Activated CD4-positive, alpha-beta memory T cell treated with anti-CD3 and anti-CD28 coated beads, Interleukin-2, amount 10 ng/mL, durations not matched to agents 7 days and 5 days (primary cell): ENCODE measurements at places on chromosomes 3 and 15. TPM values are rescaled to one million over a fixed set of nuclear protein-coding genes. Genes with fewer than 3 reads are reported as not detected.
A peak's percentile ranks its signal among the peaks of the same experiment; 100 is the strongest.

GRCh38 chr3:171339598-171339997 lies 120.6 kb downstream of the TNIK start:
- DNase-seq, result no peak
- H3K4me1 ChIP-seq, result peaks cover 3% of the 10 kb centered on the region
- H3K36me3 ChIP-seq, result peaks cover 27% of the 10 kb centered on the region
- H3K4me3 ChIP-seq, result no peak overlapping the region

SECISBP2L gene
- 35.7 TPM for total RNA-seq

PLS1 gene
- total RNA-seq, result 3.1 TPM

DNA sequence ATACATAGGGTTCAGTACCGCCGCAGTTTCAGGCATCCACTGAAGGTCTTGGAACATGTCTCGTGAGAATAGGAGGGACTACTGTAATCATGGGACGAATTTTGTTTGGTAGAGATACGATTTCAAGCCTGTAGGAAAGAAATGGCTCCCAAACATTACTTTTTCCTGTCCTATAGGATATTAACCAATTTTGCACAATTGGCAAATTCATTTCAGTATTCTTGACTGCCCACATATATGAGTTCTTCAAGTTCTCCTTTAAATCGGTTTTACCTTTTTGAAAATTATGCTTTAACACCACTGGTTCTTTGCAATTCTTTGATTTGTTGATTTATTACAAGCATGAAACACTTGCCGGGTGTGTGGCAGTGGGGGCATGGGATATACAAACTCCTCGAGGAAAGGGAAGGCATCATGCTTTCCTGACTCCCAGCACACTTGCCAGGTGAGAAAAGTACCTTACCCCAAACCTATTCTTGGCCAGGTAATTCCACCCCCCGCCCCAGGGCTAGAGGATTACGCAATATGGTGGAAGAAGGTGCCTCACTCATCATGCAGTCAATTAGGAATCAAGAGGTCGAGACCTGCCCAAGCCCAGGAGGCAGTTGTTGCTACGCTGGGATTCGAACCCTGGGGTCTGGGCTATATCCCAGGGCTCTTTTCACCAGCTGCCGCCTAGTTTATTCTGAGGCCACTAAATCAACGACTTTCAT lies 584 bp upstream of the LARS2 start:
- H3K36me3 ChIP-seq, result peaks cover 12% of the 10 kb centered on the region
- peaks cover 24% of the 10 kb centered on the region for H3K4me1 ChIP-seq
- H3K4me3 ChIP-seq, result peak overlapping the region; percentile 99
- peaks cover 18% of the 10 kb centered on the region for H3K27me3 ChIP-seq
- no peak for DNase-seq

GRCh38 chr15:77470235-77470634 lies 49.5 kb downstream of the HMG20A start:
- H3K27me3 ChIP-seq, result no peaks in the 10 kb centered on the region
- no peak for DNase-seq
- H3K4me1 ChIP-seq, result no peaks in the 10 kb centered on the region
- H3K27ac ChIP-seq, result no peak overlapping the region

DAZL gene
- total RNA-seq, result not detected

- no peak overlapping the region for H3K4me3 ChIP-seq
- H3K27me3 ChIP-seq, result no peaks in the 10 kb centered on the region
- no peak for DNase-seq
- no peak overlapping the region for H3K27ac ChIP-seq
Measured at GRCh38 chr15:56327721-56328502, 37.3 kb upstream of the TEX9 start.

DNA sequence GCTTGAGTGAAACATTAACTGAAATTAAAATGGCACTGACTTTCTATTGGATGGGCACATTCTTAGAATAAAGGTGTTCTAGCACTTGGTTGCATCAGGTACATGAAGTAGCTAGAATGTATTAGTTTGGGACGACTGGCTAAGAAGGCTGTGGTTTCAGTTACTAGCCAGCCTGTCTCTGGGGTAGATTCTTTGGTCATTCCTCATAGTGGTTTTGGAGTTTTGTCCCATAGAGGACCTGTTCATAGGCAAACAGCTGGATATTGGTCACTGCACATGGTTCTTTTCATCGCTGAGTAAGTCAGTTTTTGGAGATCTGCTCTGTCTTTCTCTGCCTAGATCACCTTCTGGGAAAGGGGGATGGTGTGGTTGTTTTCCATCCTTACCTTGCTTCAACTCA lies 55.3 kb downstream of the ADAMTSL3 start:
- H3K27me3 ChIP-seq, result no peaks in the 10 kb centered on the region
- no peaks in the 10 kb centered on the region for H3K36me3 ChIP-seq
- no peak overlapping the region for H3K4me3 ChIP-seq

GRCh38 chr3:42692667-42693529 lies 7.6 kb downstream of the KLHL40 start:
- peaks cover 3% of the 10 kb centered on the region for H3K27me3 ChIP-seq
- H3K36me3 ChIP-seq, result no peaks in the 10 kb centered on the region
- no peaks in the 10 kb centered on the region for H3K4me1 ChIP-seq
- H3K4me3 ChIP-seq, result no peak overlapping the region
- no peak for DNase-seq

ZDHHC23 gene
- 3.9 TPM for total RNA-seq

DNA sequence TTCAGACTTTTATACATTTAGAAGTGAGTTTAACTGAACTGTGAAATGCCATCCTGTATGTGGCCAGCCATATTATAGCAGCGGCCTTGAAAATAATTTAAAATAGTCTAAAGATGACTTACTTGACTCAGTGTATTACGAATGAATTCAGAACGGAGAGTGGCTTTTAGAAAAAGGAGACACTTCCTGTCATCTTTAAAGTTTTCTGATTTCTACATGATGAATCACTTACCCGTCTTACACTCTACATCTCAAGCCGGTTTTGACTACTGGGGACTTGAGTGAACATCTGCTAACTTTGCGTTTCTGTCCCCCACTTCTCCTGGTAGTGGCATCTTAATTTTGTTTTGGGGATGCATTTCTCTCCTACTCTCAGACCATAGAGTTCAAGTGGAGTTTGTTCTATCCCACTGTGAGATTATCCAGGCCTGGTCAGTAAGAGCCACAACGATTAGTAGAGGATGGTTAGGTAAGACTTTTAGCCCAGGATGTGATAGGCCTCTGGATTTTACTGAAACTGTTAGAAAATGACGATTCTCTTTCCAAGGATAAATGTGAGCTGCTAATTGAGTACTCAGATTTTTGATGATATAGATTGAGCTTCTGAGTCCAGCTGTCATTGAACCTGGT lies 175.4 kb upstream of the CADPS start:
- no peaks in the 10 kb centered on the region for H3K27me3 ChIP-seq
- H3K4me1 ChIP-seq, result no peaks in the 10 kb centered on the region
- H3K27ac ChIP-seq, result no peak overlapping the region
- no peaks in the 10 kb centered on the region for H3K36me3 ChIP-seq
- H3K4me3 ChIP-seq, result no peak overlapping the region

GOLGA6L6 gene
- total RNA-seq, result not detected

- DNase-seq, result no peak
- H3K4me1 ChIP-seq, result no peaks in the 10 kb centered on the region
- no peak overlapping the region for H3K27ac ChIP-seq
- peaks cover 73% of the 10 kb centered on the region for H3K36me3 ChIP-seq
Measured at GRCh38 chr15:64137226-64137833, 14.2 kb upstream of the SNX22 start.

DNA sequence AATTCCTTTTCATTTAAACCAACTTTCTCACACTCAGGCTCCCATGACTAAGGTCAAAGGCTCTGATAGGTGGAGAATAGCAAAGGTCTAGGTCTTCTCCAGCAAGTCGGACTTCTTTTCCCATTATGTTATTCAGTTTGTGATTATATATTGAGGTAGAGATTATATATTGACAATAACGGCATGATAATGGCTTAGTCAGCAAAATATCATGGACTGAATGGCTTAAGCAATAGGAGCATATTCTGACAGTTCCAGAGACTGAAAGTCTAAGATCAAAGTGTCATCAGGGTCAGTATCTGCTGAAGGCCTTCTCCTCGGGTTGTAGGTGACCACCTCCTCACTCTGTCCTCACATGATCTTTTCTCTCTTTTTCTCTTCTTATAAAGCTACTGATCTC lies 1251.4 kb downstream of the ROBO1 start:
- H3K36me3 ChIP-seq, result no peaks in the 10 kb centered on the region
- H3K4me3 ChIP-seq, result no peak overlapping the region

GRCh38 chr3:149085828-149086231 lies 503 bp downstream of the HLTF start:
- H3K27me3 ChIP-seq, result no peaks in the 10 kb centered on the region
- H3K4me3 ChIP-seq, result peak overlapping the region; percentile 90
- peak; percentile 33 for DNase-seq
- peak overlapping the region; percentile 72 for H3K27ac ChIP-seq
- peaks cover 8% of the 10 kb centered on the region for H3K36me3 ChIP-seq
- peaks cover 27% of the 10 kb centered on the region for H3K4me1 ChIP-seq

DNA sequence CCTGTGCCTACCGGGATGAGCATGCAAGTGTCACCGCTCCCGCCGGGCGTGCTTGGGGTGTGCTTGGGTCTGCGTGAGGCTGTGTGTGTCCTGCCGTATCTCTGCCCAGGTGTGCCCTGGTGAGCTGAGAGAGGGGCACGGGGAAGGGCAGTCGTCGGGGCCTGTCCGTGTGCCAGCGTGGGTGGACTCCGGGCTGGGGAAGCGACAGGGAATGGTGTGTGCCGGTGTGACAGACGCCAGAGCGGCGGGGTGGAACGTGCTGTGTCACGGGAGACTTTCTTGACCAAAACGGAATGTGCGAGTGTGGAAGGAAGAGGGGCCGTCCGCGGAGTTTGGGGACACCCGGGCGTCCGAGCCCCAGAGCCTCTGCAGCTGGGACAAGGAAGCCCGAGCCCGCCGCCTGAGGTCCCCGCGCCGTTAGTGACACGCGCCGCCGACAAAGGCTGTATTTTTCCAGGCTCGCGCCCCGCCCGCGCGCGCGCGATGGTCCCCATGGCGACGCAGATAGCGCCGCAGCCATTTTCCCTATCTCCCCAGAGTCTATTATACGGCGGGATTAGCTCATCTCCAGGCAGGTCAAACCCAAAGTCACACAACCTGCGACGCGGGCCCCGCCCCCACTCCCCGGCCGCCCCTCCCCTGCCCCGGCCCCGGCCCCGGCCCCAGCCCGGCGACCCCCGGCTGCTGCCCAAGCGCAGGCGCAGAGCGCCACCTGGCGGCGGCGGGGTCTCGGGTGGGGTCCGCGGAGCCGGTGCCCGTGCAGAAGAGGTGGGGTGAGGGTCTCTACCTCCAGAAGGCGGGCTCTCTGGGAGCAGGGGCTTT lies 4.5 kb upstream of the GATA2 start:
- peaks cover 10% of the 10 kb centered on the region for H3K4me1 ChIP-seq
- H3K4me3 ChIP-seq, result peak overlapping the region; percentile 65
- H3K27ac ChIP-seq, result no peak overlapping the region
- H3K27me3 ChIP-seq, result peaks cover 67% of the 10 kb centered on the region

- no peaks in the 10 kb centered on the region for H3K4me1 ChIP-seq
- no peaks in the 10 kb centered on the region for H3K36me3 ChIP-seq
- no peak for DNase-seq
- no peak overlapping the region for H3K4me3 ChIP-seq
Measured at GRCh38 chr3:85360742-85361387, 402.1 kb downstream of the CADM2 start.

DNA sequence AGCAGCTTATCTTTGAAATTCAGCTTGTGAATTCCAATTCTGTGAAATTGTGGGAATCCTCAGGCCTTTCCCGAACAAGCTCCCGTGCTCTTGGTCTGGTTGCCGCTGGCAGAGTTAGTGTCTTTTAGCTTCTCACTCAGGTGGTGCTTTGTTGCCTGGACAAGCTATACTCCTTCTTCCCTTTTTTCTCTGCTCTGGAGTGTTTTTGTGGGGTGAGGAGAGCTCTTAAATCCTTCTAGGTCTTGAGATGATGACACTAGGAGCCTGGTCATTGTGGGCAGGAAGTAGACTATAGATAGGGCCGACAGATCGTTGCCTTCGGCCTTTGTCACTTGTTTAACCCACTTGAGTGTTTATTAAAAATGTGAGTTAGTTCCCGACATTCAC lies 93.8 kb downstream of the SLCO3A1 start:
- no peaks in the 10 kb centered on the region for H3K36me3 ChIP-seq
- no peak for DNase-seq
- no peak overlapping the region for H3K4me3 ChIP-seq
- no peaks in the 10 kb centered on the region for H3K27me3 ChIP-seq
- no peak overlapping the region for H3K27ac ChIP-seq
- peaks cover 43% of the 10 kb centered on the region for H3K4me1 ChIP-seq

NEO1 gene
- total RNA-seq, result 7.6 TPM

- no peak overlapping the region for H3K4me3 ChIP-seq
- H3K27ac ChIP-seq, result no peak overlapping the region
- no peaks in the 10 kb centered on the region for H3K4me1 ChIP-seq
- H3K36me3 ChIP-seq, result no peaks in the 10 kb centered on the region
Measured at GRCh38 chr3:135199137-135199536, 404.1 kb downstream of the EPHB1 start.

DNA sequence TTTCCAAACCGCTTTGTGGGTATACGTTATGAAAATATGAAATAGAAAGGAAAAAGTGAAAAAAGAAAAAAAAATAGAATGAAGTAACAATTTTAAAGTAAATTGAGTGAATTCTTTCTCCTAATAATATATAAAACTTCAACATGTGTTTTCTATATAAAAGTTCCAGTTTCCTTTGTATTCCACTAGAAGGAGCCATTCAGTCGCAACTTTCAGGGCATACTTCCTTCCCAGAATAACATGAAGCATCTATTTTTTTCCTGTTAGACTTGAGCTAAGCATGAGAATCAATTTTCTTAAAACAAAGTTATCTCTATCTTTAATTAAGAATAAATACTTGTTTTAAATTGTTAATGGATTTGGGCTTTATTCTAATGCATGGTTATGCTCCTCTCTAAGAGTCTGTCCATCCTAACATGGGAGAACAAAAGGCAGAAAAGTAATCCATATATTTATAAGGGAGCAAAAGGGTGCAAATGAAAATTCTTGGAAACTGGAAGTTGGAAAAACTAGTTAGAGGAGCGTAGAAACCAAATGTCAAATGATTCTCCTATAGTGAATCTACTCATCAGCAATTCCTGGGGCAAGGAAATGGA lies 16.0 kb upstream of the VGLL3 start:
- no peak overlapping the region for H3K27ac ChIP-seq
- DNase-seq, result no peak
- no peak overlapping the region for H3K4me3 ChIP-seq
- H3K27me3 ChIP-seq, result no peaks in the 10 kb centered on the region
- no peaks in the 10 kb centered on the region for H3K36me3 ChIP-seq
- no peaks in the 10 kb centered on the region for H3K4me1 ChIP-seq

COPG1 gene
- 157 TPM for total RNA-seq

MUC20 gene
- total RNA-seq, result 1.2 TPM

GPR176 gene
- total RNA-seq, result 0.13 TPM

GRCh38 chr3:158339638-158340037 lies 229.7 kb downstream of the RSRC1 start:
- no peaks in the 10 kb centered on the region for H3K4me1 ChIP-seq
- DNase-seq, result no peak
- H3K27ac ChIP-seq, result no peak overlapping the region
- peaks cover 11% of the 10 kb centered on the region for H3K36me3 ChIP-seq
- no peaks in the 10 kb centered on the region for H3K27me3 ChIP-seq

ACTRT3 gene
- 0.43 TPM for total RNA-seq

TMEM207 gene
- total RNA-seq, result not detected

GRCh38 chr15:32833379-32833821 lies 115.6 kb downstream of the GREM1 start:
- no peak overlapping the region for H3K4me3 ChIP-seq
- H3K36me3 ChIP-seq, result no peaks in the 10 kb centered on the region
- H3K27me3 ChIP-seq, result peaks cover 17% of the 10 kb centered on the region
- H3K4me1 ChIP-seq, result no peaks in the 10 kb centered on the region
- no peak overlapping the region for H3K27ac ChIP-seq
- DNase-seq, result no peak

DOCK3 gene
- total RNA-seq, result 1.7 TPM
